NCI-H526 treated with DMSO at 0.1 percent for 48 hours (cell line): ENCODE measurements at places on chromosomes 5 and 9.

DNA sequence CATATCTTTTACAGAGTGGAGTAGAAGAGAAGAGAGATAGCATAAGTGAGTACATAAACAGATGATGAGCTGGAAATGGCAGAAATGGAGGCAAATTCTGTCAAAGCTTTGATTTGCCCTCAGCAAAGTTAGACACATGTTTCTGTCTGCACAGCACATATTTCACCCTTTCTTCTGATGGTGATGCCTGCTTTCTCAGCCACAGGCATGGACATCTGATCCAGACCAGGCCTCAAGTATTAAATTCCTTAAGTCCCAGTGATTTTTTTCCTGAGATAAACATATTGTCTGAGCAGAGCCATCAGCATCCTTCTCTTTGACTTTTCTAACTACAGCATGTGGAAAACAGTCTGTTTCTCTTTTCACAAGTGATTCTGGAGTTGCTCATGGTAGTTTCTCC lies 409.8 kb downstream of the MAN2A1 start:
- DNase-seq = no peak

DNA sequence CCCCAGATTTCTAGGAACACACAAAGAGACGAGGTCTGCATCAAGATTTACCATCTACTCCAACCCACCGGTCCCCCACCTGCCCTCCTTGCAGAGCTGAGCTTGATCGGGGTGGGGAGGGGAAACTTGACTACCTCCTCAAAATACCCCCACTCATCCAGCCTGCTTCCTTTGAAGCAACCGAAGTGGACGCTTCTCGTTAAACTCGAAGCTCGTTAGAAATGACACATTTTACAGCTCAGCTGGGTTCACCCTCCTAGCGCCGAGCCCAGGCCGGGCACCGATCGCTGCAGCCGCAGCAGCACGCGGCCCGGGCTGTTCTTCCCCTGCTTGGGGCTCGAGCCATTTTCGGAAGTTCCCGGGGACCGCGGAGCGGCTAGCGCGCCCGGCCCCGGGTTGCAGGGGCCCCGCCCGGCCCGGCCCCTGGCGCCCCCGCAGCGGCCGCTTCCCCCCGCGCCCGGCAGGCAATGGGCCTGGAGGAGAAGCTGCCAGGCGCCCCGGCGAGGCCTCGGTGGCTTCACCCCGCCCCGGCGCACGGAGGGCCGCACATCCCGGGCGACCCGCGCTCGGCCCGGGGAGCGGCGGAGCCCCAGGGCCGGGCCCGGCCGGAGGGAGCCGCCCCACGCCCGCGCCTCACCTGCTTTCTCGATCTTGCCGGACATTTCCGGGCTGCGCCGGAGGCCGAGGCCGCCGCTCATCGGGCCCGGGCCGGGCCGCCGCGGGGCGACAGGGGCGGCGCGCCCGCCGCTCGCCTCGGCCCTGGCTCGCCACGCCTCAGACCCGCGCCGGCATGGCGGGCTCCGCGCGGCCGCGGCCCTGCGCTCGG lies 530 bp downstream of the RAPGEF1 start:
- no peak for DNase-seq

- no peak for DNase-seq
Observed at GRCh38 chr5:61429906-61430305, 97.8 kb downstream of the ZSWIM6 start.

- DNase-seq = no peak
Observed at GRCh38 chr5:98777295-98777694, 3.8 kb downstream of the RGMB start.

- no peak for DNase-seq
Observed at GRCh38 chr9:99544526-99544925, 277.2 kb upstream of the NR4A3 start.

GRCh38 chr9:136952321-136952850 lies 313 bp downstream of the LCN12 start:
- no peak for DNase-seq
